Stimulated activated naive CD8-positive, alpha-beta T cell treated with anti-CD3 and anti-CD28 coated beads, Interleukin-15, amount 100 ng/mL, for 72 hours (primary cell): ENCODE measurements at places on chromosomes 2 and 18.
A peak's percentile ranks its signal among the peaks of the same experiment; 100 is the strongest.

GRCh38 chr2:218387369-218388194 is 5.5 kb downstream of the SLC11A1 start:
- DNase-seq = no peak

- DNase-seq = no peak
Observed at GRCh38 chr2:122471753-122472152, 716.3 kb downstream of the TSN start.

GRCh38 chr18:7566244-7566566 is 911 bp upstream of the PTPRM start:
- DNase-seq = no peak

DNA sequence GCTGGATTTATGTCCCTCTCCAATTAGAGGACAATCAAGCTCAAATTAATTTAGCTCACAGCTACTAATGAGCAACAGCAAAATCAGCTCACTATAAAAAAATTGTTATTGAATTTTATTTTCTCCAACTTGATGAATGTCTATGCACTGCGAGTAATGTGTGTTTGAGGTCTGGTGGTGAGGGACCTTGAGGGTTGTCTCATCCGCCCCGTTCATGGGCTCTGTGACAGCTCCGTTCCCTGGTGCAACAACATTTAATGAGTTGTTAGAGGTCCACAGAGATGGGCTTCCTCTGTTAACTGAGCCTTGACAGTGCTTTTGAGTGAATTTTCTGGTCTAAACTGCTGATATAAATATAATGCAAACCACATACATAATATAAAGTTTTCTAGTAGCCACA is 101.7 kb downstream of the GPR39 start:
- DNase-seq = no peak

- DNase-seq = no peak
Observed at GRCh38 chr18:12604445-12605007, 53.4 kb downstream of the SPIRE1 start.

- DNase-seq = no peak
Observed at GRCh38 chr2:70643715-70644114, 90.1 kb upstream of the TGFA start.

DNA sequence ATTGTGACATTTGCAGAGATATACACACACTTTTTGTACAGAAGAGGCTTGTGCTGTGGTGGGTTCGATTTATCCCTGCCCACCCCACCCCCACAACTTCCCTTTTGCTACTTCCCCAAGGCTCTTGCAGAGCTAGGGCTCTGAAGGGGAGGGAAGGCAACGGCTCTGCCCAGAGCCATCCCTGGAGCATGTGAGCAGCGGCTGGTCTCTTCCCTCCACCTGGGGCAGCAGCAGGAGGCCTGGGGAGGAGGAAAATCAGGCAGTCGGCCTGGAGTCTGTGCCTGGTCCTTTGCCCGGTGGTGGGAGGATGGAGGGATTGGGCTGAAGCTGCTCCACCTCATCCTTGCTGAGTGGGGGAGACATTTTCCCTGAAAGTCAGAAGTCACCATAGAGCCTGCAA is 40.0 kb downstream of the STEAP3 start:
- DNase-seq = no peak

- DNase-seq = no peak
Observed at GRCh38 chr2:37367310-37367709, 22.9 kb downstream of the QPCT start.

DNA sequence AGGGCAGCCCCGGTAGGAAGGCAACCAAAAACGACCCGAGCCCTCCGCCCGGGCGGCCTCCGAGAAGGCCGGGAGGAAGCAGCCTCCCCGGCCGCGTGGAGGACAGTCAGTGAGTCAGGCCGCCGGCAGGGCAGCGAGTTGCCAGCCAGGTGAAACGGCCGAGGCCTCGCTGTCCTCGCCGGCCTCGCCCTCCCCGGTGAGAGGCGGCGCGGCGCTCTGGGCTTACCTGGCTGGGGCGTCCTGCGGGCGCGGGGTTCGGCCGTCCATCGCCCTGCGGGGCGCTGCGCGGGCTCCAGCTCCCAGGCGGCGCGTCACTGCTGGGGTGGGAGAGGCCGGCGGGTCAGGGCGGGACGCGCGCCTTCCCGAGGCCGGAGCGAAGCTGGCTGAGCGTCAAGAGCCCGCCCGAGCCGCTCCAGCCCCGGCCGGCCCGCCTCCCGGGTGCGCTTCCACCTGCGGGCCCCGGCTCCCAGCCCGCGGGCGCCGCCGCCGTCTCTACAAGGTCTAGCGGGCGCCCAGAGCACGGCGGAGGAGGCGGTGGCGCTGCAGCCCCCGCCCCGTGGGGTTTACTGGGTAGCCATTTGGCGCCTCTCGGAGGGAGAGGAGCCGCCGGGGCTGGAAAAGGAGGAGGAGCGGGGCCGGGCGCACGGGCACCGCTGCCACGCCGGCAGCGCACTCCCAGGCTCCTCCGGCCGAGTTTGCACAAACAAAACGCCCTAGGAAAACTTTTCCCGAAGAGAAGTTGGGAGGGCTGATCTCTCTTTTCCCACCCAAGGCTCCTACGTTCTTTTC is 499 bp downstream of the COBLL1 start:
- peak; percentile 34 for DNase-seq
